ENCODE measurements at places on chromosomes 11 and 22.

- DNase-seq = no peak
Observed at GRCh38 chr22:48153726-48154125, 1391.3 kb downstream of the TBC1D22A start.

GRCh38 chr11:57131080-57131790 lies 50.5 kb upstream of the LRRC55 start:
- no peak for DNase-seq

GRCh38 chr11:74380746-74381439 lies 17.3 kb downstream of the PGM2L1 start:
- DNase-seq = no peak

DNA sequence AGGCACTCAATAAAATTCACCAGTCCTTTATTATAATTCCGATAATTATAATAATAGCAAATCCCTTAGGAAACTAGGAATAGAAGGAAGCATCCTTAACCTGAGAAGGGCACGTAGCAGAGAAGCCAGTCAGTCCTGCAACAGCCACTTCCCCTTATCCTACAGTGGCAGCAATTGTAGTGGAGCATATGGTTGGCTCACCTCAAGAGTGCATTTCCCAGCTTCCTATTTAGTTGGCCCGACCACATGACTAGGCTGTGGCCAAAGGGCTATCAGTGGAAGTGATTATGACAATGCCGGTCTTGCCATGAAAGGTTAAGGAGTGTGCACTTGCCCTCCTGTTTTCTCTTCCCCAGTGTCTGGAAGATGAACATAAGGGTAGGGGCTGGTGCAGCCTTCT lies 27.0 kb downstream of the TESMIN start:
- DNase-seq = no peak

DNA sequence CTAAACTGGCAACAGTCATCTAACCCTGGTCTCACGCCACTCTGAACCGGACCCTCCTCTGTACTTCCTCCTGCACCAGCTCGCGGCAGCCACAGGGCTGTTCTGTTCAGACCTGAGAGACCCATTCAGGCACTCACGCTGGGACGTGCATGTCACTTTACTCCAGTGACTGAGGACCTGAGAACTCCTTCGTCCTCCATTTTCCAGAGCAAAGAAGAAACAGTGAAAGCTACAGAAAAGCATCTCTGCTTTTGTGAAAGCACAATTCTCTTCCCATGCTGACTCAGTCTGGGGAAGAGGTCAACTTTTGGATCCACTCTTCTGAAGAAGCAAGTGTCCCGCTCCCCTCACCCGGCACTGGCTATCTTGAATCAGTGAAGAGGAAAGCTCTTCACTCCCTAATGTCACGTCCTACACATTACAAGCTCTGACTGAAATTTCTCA lies 24.5 kb downstream of the PISD start:
- DNase-seq = no peak

GRCh38 chr22:37018815-37019308 lies 385 bp downstream of the TST start:
- DNase-seq = no peak

DNA sequence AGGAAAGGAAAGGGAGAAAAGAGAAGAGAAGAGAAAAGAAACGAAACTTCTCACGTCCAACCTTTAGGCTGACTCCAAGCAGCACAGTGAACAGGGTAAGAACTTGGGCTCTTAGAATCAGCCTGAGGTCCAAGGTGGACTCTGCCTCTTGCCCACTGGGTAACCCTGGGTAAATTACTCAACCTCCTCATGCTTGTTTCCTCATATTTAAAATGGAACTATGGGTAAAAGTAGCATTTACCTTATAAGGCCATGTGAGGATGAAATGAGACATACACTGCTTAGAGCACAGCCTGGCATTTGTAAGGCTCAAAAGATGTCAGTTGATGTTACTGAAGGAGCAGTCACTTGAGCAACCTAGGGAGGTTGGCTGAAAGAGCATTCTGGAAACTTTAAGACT lies 107.9 kb downstream of the C11orf58 start:
- no peak for DNase-seq

DNA sequence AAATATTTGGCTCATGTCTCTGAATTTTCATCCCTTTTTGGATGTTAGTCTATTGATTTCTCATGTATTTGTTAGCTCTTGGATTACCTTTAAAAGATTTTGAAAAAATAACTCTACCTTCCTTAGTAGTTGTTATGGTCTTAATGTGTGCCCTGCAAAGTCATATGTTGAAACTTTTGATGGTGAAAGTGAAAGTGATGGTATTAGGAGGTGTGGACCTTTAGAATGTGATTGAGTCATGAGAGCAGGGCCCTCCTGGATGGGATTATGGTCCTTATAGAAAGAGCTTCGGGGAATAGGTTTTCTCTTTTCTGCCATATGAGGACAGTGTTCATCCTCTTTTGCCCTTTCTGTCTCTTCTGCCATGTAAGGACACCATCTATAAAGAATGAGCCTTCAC lies 33.6 kb upstream of the MPPED2 start:
- no peak for DNase-seq

DNA sequence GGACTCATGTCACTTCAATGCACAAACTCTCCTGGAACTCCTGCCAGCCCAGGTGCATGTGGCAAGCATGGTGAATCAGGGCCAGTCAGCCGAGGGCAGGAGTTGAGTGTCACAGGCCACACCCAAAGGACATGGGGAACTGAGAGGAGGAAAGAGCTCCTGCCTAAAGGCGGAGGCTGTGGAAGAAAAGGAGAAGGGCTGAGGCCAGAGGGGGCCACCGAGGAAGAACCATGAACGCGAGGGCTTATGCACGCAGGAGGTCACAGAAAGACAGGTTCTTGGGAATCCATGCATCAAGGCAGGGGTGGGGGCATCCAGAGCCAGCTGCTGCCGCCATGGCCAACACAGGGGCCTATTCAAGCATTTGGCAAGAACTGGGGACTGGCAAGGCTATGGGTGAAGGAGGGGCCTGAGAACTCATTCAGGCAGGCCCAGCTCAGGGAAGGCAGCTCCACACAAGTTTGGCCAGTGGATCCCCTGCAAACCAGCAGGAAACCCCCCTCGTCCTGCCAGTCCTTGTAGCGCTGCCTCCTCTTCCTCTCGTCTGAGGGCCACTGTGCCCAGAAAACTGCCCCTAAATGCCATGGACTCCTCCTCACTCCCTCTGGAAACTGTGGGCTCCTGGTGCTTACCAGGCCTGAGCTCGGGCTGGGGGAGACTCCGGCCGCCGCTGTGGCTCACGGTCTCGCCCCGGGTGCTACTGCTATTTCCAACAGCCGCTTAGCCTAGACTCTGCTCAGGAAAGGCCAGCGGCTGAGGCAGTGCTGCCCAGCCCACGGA lies 15.4 kb downstream of the PPM1F start:
- no peak for DNase-seq

DNA sequence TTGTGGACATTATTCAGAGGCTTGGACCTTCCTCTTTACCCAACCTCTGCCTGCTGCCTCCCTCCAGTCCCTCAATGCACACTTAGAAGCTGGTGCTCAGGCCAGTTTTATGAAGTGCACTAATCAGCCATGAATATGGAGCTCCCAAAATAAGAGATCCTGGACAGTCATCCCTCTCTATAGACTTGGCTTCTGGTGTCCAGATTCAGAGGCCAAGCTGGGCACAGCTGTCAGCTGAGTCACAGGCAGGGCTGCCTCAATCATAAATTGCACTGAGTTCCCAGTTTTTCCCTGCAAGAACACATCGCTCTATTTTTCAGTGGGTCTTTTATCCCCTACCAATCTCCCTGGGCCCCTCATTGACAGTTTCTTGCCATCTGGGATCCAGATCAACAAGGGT lies 161.7 kb upstream of the CADM1 start:
- DNase-seq = no peak

DNA sequence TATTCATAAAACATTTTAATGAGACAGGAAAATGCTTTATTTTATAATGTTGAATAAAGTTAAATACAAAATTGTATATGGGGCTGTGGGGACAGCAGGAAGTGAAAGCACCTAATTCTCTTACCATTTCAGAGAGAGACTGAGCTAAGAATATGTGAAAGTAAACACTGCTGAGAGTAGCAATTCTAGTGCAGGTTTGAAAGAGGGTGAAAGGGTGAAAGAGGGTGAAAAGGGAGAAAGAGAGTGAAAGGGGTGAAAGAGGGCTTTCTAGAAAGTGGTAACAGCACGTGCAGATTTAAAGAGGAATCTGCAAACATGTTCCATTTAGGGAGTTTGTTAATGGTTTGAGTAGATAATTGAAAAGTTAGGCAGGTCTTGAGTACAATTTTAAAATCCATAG lies 652.0 kb upstream of the CCDC90B start:
- DNase-seq = no peak

DNA sequence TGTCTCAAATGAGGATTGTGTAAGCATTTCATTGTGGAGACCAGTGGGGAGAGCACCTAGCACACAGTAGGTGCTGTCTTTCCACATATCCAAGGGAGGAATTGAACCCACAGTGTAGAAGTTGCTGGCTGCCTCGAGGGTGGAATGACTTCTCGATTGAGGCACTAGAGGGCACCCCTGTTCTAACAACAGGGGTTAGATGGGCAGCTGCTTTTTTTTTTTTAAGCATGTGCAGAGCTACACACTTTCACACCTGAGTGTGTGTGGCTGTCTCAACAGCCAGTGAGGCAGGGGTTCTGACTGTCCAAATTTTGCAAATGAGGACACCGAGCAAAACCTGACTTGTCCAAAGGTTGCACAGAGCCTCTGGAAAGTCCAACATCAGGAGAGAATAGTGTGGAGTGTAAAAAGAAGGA lies 118.2 kb upstream of the CRYBB3 start:
- DNase-seq = peak; percentile 58

GRCh38 chr11:105229257-105229656 lies 89.7 kb upstream of the CARD18 start:
- no peak for DNase-seq

DNA sequence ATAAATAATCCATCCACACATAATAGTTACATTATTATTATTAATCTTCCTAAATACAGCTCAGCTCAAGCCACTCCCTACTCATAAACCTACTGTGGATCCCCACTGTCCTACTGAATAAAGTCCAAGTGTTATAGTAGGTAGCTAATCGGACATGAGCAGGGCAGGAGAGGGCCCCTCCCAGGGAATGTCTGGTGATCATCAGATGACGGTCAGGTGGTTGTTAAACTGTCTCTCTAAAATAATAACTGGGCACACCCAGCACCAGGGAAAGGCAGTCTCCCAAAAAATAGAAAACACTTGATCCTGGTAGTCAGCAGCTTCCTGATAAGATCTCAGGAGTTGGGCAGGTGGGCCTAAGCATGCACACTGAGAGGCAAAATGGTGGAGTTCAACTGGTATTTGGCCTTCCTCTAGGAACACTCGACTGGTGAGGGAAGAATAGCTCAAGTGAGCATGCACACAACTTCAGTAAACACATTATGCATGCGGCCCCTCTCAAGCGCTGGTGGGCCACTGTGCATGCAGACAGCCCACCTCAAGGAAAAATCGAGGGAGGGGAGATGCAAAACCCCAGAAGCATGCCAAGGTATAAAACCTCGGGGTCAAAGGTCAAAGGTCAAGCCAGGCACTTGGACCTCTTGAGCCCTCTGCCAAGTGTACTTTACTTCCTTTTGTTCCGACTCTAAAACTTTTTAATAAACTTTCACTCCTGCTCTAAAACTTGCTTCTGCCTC lies 65.0 kb downstream of the LRRC32 start:
- no peak for DNase-seq

DNA sequence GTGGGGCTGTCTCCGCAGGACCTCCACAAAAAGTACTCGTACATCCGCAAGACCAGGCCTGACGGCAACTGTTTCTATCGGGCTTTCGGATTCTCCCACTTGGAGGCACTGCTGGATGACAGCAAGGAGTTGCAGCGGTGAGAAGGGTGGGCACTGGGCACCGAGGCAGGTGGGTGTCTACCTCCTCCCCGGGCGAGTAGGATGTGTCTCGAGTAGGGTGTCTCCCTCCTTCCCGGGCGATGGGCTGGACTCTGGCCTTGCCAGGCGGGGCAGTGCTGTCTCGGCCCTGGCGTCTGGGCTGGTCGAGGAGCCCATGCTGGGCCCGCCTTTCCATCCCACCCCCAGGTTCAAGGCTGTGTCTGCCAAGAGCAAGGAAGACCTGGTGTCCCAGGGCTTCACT lies 10.3 kb downstream of the OTUB1 start:
- no peak for DNase-seq

DNA sequence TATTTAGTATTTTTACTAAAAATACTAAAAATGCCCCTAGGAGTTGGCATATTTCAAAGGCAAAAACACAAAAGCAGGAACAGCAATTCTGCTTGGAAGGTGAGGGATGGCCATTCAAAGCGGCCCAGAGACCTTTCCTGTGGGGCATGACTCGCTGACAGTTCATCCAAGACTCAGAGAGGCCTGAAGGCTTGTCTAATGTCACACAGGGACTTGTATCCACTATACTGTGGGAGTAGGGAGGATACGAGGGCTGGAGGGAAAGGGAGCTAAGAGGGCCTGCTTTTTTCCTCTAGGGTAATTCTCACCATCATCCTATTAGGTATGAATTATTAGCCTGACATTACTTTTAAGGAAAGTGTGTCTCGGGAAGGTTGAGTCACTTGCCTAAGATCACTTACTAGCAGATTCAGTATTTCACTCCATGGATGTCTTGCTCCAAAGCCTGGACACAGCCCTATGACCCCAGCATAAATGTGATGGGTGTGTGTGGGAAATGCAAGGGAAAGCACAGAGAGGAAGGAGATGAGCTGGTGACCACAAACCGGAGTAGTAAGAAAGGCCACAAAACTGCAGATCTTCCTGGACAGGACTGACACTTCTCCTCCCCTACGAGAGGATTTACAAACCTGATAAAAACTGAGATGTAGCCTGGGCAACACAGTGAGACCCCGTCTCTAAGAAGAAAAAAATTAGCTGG lies 16.7 kb upstream of the UCP3 start:
- no peak for DNase-seq

DNA sequence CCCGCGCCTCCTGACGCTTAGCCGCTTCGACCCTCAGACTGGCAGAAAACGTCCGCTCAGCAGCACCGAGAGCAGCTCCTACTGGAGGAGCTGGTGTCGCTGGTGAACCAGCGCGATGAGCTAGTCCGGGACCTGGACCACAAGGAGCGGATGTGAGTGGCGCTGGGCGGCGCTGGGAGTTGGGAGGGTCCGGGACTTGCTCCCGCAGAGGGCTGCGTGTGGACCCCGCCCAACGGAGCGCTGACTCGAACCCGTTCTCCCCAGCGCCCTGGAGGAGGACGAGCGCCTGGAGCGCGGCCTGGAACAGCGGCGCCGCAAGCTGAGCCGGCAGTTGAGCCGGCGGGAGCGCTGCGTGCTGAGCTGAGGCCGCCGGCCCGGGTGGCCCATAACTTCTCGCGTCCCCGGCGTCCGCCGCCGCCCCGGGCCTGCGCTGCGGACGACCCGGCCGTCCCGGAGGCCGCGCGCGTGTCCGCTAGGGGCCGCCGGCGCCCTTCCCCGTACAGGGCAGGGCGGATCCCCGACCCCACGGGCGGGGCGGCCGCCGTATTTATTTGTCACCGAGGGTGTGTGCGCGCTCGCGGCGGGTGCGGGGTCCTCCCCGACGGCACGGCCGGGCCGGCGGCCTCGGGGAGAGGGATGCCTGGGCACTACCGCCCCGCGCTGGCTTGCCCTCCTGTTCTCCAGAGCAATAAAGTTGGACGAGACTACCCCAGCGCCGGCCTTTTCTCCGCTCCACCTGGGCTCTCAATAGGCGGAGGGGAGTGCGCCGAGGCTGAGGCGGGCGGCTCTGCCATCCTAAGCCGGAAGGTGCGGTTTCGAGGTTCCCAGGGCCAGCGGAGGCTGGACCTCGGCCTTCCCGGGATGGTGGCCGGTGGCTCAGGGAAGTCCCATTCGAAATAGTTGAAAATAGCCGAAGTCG lies 3.4 kb downstream of the KCNK7 start:
- no peak for DNase-seq

- DNase-seq = no peak
Observed at GRCh38 chr11:62669420-62670161, 1.9 kb upstream of the UQCC3 start.
